NCI-H69 (cell line): ENCODE measurements at places on chromosomes 1 and 21.

- no peak for DNase-seq
Measured at GRCh38 chr21:34156957-34157356, 83.6 kb downstream of the MRPS6 start.

DNA sequence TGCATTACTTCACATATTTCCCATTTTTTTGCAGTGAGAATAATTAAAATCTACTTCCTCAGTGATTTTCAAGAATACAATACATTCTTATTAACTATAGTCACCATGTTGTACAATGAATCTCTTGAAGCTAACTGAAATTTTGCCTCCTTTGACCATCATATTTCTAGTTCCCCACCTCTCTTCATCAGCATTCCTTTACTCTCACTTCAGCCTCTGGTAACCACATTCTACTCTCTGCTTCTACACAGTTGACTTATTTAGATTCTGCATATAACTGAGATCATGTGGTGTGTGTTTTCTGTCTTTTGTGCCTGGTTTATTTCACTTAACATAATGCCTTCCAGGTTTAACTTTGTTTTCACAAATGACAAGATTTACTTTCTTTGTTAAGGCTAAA, 304.4 kb upstream of the LYPLAL1 start:
- no peak for DNase-seq

DNA sequence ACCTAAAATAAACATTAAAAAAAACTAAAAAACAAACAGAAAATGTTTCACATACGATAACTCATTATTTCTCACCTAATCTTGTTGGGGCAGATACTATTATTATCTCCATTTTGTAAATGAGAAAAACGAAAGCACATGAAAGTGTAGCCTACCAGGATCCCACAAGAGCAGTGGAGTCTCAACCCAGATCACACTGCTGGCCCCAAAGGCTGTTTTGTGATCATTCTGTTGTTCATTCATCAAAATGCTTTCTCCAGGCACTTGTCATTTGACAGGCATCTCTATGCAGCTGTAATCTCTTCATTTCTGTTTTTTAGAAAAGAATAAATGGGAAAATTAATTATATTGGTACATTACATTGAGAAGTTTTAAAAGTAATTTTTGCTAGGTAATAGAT, 67.5 kb downstream of the AK5 start:
- no peak for DNase-seq

- DNase-seq, result peak; percentile 62
Measured at GRCh38 chr1:42176902-42177519, 12.5 kb upstream of the GUCA2A start.

DNA sequence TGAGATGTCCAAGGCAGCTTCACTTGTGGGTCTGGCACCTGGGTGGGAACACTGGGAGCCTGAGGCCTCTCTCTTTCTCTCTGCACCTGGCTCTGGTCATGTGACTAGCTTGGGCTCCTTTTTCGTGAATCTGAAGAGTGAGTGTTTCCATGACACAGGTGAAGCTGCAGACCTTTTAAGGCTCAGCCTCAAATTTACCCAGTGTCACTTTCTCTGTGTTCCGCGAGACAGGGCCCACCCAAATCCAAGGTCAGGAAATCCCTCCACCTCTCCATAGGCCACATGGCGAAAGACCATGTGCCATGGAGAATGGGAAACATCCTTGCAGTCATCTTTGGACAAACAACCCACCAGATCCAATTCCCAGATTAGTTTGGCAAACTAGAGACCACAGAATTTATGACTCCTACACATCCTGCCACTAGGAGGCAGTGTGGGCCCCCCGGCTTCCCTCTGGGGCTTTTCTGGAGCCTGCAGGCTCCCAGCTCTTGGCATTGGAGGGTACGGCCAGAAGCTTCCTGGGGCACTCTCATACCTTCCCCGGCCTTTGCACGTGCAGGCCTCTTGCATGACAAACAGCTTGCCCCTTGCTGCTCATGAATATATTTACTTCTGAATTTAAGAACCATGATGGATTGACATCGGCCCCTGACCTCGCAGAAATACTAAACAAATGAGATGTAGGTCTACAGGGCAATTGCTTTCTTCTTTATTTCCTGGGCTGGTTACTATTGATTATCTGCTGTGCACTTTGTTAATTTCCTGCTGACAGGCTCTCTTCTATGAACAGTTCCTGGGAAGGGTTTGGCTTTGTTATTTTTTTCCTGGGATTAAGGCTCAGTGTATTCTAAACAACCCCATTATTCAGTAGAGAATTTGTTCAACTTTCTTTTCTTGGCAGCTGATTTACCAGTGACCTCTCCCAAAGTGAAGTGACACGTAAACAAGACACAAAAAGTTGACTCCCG, 180.7 kb downstream of the KAZN start:
- peak; percentile 38 for DNase-seq

- no peak for DNase-seq
Measured at GRCh38 chr1:116382321-116382720, 9.3 kb downstream of the ATP1A1 start.

DNA sequence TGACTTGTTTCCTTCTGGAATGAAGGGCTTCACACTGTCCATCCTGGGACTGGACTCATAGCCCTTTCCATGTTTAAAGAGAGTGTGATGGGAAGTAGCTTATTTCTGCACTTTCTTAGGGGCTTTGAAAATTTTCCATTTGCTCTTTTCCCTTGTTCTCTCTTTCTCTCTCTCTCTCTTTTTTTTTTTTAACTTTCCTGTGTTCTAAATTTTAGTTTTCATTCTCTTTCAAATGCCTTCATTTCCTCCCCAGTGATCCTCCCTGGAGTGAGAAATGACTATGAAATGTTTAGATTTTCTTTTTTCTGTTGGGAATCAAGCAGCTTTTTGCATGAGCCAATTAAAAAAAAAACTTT, 2.1 kb downstream of the AK4 start:
- no peak for DNase-seq

DNA sequence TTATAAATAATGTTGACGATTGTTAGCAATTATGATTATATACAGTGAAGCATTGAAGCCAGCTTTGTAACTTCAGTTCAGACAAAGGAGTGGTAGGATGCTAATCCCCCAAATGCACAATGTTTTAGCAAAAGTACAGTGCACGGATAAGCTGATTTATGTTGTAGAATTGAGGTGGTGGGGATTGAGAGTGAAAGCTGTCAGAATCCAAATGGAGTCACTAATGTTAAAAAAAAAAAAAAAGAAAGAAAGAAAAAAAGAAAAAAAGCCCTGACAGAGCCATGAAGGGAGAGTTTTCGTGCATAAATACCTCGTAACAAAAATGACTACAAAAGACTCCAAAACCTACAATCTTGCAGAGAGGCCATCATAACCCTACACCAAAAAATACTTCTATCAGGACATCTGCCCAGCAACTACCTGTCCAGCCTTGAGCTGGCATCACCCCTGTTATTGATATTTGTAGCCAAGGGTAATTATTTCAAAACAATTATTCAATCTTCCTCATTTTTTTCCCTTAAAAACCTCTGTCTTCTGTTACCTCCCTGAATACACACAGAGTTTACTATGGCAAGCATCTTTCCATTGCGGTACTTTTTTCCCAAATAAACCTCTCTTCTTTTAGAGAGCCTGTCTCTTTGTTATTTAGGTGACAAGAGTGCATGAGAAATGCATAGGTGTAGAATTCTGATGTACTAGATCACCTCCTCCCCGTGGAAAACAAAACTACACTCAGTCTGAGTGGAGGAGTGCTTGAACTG, 2.5 kb upstream of the TRIM67 start:
- DNase-seq, result no peak
